ENCODE measurements at places on chromosomes 3 and 15.

- DNase-seq, result peak; percentile 1
Measured at GRCh38 chr3:37475435-37475834, 301.1 kb upstream of the LRRFIP2 start.

- DNase-seq, result no peak
Measured at GRCh38 chr3:186225603-186226002, 116.7 kb upstream of the ETV5 start.

DNA sequence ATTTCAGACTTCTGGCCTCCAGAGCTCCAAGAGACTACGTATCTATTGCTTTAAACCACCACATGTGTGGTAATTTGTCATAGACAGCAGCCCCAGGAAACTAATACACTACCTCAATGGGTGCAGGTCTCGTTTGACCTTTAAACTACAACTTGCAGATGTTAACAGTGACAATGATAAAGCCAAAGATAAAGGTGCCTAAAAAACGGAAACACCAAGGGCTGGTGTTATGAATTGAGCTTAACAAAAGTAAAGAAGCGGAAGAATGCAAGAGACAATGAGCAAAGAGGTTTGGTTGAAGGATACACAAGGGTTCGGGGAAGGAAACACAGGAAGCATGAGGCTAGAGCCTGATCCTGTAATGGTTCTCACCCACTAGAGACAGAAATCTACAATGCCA, 50.8 kb downstream of the RFTN1 start:
- DNase-seq, result no peak

GRCh38 chr3:107543666-107544065, 20.9 kb downstream of the BBX start:
- DNase-seq, result no peak

DNA sequence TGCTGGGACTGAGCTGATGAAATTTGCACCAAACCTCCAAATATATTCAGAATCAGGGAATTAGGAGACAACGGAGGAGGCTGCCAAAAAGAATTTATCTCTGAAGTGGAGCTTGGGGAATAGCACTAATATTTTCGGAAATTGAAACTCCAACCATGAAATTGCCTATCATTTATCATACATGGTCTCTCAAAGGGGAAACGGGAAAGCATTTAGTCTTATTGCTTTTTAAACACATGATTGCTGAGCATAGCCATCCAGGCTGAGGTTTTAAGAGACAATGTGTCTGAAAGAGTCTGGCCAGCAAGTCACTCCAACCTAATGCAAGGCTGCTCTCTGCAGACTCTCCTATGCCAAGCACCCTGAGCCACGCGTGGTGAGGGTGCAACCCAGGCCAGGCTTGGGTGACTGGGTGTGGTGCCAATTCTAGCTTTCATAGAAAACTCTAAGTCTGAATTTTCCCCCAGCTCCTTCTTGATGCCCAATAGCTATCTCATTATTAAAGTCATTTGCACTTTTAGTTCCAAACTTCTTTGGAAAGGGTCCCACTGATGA, 200.2 kb downstream of the RPLP1 start:
- no peak for DNase-seq

DNA sequence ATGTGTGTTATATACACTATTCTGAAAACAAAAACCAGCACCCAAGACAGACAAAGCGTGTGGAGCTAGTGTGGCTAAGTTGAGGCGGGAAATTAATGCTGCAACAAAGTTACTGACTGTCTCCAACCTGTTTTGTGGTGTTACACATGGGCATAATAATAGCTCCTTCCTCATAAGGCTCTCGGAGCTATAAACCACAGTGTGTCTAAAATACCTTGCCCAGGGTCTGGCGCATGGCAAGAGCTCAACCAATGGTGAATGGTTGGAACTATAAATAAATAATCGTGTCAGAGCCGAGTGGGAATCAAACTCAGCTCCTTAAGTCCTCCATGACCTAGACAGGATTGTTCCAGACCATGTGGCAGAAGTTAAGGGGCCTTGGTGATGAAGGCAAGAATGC, 35.9 kb upstream of the TFRC start:
- no peak for DNase-seq

- no peak for DNase-seq
Measured at GRCh38 chr3:191393146-191393545, 62.8 kb upstream of the UTS2B start.

DNA sequence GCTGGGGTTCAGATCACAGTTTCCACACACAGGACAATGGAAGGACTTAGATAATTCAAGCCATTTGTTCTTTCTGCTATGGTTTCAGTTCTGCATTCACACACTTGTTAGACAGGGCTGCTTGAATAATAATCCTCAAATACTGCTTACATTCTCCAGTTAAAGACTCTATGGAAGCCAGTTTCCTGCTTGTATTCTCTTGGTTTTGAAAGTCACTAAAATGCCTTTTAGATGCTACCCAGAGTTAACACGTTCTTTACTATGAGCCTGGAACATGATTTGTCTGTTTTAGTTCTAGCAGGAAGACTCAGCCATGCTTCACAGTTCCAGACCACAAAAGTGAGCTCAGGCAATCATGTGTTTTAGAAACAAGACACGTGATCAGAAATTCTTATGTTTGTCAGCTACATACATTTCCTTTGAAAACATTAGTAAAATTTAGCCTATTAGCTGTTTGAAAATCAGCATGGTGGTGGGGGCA, 152.4 kb downstream of the LEKR1 start:
- DNase-seq, result no peak

DNA sequence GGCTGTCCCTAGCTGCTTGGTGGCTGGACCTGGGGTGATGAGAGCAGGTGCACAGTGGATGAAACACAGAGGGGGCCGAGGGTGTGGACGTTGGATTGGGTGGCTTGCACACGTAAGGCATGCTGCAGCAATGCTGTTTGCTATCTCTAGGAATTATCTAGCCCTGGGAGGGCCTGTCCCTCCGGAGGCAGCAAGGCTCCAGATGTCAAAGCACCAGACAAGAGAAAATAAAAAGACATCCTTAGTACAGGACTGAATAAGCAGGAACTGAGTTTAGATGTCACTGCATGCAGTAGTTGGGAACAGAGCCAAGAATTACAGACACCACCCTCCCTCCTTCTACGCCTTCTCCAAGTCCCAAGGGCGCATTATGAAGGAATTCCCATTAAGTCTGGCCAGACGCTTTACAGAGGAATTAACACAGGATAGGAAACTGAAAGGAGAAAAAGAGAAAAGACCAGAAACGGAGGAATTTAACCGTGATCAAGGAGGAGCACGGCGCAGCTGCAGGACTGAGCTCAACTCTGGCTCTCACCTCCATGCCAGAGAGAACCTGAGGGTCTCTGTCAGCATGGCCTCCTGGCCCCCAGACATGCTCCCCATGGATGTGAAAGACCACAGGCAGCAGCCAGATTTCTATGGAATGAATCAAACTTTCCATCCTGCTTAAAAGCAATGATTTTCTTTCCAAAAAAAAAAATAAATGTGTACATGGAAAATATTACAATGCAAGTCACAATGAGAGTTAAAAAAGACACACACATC, 13.8 kb downstream of the ATP10A start:
- no peak for DNase-seq

GRCh38 chr3:57942388-57942787, 65.8 kb upstream of the FLNB start:
- DNase-seq, result no peak

DNA sequence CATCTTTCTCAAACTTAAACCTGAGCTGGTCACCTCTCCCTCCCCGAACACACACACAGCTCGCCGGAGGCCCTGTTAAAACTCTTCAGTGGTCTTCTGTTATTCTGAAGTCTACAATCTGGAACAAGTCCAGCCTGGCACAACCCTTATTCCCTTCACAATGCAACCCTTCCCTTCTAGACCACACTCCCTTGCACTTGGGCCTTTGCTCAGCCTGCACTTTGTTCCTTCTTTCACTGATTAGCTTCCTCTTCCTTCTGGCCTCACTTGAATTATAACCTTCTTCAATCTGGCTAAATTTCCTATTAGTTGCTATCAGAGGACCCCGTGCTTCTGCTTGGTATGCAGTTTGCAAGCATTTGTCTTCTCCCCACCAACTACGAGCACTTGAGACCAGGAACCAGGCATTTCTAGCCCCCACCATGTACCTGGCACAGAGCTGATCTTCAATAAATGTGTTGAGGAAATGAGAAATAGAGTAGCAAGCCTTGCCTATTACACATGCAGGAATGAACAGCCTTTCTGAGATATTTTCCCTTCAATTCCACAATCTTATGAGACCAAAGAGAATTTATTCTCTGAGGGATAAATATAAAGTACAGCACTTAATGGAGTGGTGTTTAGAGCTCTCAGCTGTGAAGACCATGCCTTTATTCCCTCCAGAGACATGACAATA, 663.1 kb upstream of the ADAMTS9 start:
- DNase-seq, result no peak

DNA sequence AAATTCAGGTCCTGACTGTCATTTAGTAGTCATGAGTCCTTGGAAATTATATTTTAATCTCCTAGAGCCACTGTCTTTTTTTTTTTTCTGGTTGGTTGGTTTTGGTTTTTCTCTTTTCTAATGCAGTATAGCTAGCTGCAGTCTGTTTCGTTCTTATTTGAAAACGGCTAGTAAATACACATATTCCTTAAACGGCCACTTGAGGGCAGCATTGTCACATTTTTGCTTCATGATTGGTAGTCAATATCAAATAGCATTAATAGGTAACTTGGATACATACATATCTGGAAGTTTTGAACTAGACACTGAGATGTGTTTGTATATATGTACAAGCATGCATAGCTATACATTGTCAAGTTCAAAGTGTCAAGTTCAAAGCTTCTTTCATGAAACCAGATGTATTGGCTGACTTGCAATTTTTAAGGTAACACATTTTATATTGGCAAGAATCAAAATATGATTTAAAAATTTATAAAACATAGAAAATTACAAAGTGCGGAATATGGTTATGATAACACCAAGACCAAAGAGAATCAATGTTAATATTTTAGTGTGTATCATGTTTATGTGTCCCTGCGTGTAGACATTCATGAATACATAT, 22.5 kb downstream of the GABRA5 start:
- DNase-seq, result peak; percentile 39

GRCh38 chr3:11604139-11604892, 39.4 kb downstream of the VGLL4 start:
- DNase-seq, result no peak

DNA sequence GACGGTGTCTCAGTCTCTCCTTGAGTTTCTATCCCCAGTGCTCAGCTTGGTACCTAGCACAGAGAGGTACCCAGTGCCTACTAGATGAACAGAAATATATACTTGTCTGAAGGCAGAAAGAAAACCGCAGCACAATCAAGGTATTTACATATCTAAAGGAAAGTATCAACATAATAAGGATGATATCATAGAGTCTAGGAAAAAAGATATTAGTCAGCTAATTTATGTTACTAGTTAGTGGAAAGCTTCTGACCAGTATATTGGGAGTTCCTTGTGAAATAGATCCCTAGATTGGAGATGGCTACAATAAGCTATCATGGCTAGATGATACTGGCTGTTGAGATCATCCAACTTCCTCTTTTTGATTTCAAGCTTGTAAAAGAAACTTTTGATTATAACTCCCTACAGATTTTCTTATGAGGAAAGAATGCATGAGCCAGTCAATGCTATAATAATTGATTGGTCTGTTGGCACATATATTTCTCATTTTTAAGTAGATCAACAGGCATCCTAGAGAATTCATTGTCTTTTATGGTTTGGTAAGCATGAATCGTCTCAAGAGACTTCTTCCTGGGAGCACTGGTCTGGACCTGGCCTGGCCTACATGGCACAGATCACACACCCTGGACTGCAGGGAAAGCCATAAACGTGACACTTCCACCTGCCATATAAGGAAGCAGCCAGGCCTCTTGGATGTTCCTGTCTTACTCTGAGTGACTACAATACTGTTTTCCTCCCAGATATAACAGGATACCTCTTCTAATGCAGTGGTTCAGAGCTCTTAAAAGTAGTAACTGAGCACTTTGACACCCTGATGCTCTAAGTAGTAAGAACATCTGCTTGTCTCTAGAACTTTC, 60.7 kb downstream of the IMPG2 start:
- DNase-seq, result no peak

GRCh38 chr3:112199622-112200316, 66.7 kb upstream of the GCSAM start:
- no peak for DNase-seq

DNA sequence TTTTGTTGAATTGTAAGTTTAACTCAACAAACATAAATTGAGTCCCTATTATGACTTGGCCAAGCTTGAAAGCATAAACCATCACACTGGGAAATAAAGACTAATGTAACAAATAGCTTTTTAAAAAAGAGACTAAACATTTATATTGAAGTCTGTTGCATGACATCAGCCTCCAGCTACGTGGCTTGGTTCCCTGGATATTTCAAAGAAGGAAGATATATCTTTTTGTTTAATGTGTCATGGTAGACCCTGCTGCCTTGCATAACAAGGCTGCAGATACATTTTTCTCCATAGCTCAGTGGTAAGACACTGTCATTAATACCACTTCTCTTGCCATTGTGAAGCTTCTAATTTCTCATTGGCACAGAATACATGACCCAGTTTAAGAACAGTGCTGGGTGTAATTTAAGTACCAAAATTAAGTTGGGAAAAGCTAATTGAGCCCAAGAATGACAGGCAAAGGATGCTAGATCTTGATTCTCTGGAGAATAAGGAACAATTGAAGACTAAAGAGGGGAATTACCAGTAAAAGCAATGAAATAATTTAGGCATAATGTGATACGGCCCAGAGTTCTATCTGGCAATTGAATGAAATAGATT, 14.0 kb downstream of the RCN2 start:
- no peak for DNase-seq

- DNase-seq, result no peak
Measured at GRCh38 chr3:120983321-120983665, 75.3 kb downstream of the STXBP5L start.

- no peak for DNase-seq
Measured at GRCh38 chr15:37097144-37097919, 3.0 kb downstream of the MEIS2 start.

DNA sequence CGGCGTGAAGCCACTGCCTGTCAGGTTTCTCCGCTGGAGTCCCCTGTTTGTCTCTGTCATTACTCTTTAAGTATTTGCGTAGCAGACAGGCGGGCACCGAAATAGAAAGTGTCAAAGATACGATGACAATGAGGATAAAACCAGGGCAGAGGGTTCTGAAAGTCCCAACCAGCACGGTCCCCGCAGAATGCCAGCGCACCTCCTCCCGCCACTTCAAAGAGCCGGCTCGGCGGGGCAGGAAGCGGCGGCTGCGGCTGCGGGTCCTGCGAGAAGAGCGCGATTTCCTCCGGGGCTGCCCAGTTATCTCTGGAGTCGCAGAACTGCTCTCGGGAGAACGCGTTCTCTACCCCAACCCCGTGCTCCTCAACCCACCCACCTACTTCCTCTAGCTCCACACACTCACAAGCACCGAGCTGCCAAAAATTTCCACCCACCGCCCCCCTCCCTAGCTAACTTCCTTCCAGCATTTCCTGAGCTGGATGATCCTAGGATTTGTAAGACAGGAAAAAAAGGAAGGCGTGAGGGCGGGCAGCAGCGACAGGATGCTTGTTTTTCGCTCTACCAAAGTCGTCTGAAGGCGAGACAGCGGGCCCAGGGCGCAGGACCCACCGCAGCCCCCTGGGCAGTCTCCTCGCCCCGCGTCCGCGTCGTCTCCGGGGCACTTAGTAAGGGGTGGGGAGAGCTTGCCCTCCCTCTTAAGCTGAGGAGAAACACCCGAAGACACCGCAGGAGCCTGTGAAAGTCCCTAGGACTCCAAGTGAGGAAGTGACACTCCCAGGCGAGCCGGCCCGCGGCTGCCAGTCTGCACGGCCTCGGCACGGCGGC, at the start of gene ARHGAP31:
TSS of gene ARHGAP31 (plus strand) at position 513 of the 825 bp plus-strand sequence. CDS start 522 bp downstream, outside the sequence.
- DNase-seq, result peak; percentile 53

GRCh38 chr3:140285380-140285779, 350.4 kb downstream of the CLSTN2 start:
- DNase-seq, result peak; percentile 16

GRCh38 chr15:59303633-59304032, 69.0 kb downstream of the MYO1E start:
- DNase-seq, result no peak

All from NCI-H1105 treated with DMSO at 0.1 percent for 48 hours (cell line).